Activated CD8-positive, alpha-beta T cell treated with anti-CD3 and anti-CD28 coated beads, Interleukin-2, amount 10 ng/mL, durations not matched to agents 7 days and 5 days (primary cell): ENCODE measurements at places on chromosomes 16 and 17. TPM values are rescaled to one million over a fixed set of nuclear protein-coding genes. Genes with fewer than 3 reads are reported as not detected.

SOX9 gene
- total RNA-seq, result not detected

DNA sequence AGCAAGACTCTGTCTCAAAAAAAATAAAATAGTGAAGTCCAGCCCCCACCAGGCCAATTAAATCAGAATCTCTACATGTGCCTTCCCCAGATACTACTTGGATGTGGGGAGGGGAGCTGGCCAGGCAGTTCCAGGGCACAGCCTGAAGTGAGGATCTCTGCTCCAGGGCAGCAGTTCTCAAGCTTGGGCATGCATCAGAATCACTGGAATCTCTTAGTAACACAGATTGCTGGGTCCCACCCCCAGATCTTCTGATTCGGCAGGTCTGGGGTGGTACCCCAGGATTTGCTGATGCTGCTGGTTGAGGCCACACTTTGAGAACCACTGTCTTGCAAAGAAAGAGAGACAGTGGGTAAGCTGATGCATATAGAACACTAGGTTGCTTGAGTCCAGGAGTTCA lies 8.3 kb upstream of the CDH5 start:
- DNase-seq, result no peak

DNA sequence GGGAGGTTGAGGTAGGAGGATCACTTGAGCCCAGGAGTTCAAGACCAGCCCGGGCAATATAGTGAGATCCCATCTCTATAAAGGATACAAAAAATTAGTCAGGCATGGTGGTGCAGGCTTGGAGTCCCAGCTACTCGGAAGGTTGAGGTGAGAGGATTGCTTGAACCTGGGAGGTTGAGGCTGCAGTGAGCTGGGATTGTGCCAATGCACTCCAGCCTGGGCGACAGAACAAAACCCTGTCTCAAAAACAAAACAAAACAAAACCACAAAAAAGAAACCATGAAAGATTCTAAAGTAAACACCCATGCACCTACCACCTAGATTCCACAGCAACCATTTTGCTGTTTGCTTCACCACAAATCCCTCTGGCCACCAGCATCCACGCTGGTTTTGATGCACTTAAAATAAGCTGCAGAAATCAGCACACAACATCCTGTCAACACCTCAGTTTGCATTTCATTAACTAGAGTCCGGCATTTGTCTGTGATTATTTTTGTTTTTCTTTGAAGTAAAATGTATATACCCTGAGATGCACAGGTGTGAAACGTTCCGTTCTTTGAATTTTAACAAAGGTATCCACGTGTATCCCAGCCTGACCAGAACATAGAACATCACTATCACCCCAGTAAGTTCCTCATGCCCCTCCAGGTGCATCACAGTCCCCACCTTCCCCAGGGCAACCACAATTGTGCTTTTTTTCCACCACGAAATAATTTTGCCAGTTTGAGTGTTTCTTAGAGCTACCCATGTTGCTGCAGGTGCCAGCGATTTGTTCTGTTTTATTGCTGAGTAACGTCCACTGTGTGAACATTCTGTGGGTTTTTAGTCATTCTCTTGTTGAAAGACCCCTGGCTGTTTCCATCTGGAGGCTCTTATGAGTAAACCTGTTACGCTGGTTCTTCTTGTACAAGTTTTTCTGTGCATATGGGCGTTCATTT lies 191.5 kb downstream of the SEC14L1 start:
- peak; percentile 67 for DNase-seq

GRCh38 chr17:70030371-70030770 lies 44.7 kb upstream of the KCNJ16 start:
- no peak for DNase-seq

- no peak for DNase-seq
Observed at GRCh38 chr17:38458521-38458920, 30.3 kb downstream of the ARHGAP23 start.

GRCh38 chr16:23195366-23195978 lies 12.9 kb downstream of the SCNN1G start:
- no peak for DNase-seq

DNA sequence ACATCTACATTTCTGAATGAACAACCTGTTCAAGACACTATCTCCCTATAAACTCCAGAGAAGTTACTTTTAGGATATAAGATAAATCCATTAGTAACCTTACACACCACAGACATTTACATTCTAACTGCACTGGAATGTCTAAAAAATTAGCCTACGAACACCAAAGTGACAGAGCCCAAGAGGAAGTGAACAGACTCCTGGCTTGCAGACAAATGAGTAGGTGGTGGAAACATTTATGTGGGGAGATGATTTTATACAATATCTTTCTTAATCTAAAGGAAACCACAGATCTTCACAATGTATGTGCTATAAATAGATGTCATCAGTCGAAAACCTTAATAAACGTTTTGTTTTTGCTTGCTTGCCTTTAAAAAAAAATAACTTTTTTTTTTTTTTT lies 18.8 kb downstream of the ZNF652 start:
- DNase-seq, result no peak

GRCh38 chr17:16211590-16211989 lies 3.7 kb downstream of the NCOR1 start:
- DNase-seq, result no peak

CA4 gene
- not detected for total RNA-seq

DNA sequence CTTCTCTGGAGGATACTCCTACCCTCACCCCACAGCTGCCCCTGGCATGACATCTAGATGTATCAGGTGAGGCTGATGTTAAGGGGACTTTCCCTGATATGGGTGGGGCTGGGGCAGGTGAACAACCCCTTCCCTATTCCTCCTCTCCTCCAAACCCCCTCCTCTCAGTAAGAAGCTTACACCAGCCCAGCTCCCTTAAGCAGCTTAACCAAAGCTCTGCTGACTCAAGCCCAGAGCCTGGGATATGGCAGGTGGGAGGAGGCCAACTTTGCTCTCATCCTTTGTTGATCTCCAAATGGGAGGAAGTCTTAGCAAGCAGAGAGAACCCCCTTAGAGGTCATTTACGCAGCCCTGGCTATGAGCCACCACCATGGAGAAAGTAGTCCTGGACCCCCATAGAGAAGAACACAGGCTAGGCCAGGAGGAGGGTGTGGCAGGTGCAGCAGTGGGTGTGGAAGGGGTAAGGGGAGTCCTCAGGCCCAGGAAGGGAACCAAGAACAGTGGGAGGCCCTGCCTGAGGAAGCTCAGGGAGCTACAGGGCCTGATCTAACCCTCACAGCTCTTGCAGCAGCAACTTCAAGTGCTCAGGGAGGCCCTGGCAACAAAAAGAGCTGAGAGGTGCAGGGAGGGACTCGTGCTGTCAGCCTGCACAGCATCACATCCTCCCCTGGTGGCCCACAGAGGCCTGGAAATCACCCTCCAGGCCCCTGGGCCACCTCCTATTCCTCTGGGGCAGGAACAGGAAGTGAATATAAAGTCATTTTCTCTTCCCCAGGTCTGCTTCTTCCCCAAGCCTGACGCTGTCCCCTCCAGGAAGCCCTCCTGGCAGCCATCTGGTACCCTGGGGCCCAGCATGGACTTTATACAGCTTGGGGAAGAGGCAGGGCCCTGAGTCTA lies 2.9 kb downstream of the UNC119 start:
- peak; percentile 83 for DNase-seq

KRT31 gene
- not detected for total RNA-seq

- DNase-seq, result no peak
Observed at GRCh38 chr16:53057658-53058057, 2.9 kb downstream of the CHD9 start.

GRCh38 chr16:554640-555365 lies 5.4 kb upstream of the PRR35 start:
- no peak for DNase-seq

SLC7A5 gene
- 118 TPM for total RNA-seq

HBM gene
- not detected for total RNA-seq
